Upper lobe of right lung (tissue), 1 donor: ENCODE measurements at places on chromosomes 7 and 10. TPM values are rescaled to one million over a fixed set of nuclear protein-coding genes. Genes with fewer than 3 reads are reported as not detected.

GRCh38 chr10:4001811-4002210 lies 216.8 kb upstream of the KLF6 start:
- no peak for DNase-seq

DNA sequence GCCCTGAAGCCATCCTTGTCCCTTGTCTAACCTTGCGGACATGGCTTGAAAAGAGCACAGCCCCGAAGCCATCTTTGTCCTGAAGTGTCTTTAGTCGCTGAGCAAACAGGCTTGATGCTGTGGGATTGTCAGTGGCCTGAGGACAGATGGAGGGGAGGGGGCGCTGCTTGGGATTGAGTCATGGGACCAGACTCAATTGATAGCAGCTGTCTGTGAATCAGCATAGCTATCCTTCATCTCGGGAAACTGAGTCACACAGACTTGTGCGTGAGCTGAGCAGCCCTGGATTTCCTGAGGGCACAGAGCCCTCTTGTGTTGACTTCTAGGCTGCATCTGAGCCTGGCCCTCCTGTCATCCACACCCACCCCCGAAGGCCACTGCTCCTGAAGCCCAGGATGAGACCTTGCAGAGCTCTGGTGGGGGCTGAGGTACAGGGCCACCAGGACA lies 14.4 kb downstream of the MYO1G start:
- no peak for DNase-seq

DNA sequence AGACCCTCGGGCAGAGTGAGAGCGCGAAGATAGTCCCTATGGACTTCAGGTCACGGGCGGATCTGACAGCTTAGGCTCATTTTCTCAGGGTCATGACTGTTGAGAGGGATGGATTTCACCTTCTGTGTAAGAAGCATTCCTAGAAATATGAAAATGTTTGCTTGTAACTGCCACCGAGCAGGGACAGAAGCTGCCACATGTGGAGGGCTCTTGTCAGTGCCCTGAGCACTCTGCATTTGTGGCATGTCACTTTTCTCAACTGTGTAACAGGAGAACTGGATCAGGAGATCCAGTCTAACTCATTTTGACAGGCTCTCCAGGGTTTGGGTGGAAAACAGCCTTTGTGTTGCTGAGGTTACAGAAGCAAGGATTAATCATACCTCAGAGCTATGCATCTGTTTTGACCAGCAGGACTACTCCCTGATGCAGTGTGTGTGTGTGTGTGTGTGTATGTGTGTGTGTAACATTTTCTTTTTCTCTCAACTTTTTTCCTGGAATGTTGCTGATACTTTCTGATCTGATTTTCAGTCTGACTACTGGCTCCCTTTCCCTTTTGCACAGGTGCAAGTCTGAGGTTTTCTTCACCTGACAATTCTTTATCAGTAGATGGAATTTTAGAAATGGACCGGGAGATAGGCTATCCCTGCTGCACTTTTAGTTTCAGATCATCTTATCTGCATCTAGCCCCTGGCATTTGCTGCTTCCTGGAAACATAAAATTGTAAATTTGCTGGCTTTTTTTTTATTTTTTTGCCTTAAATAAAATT lies 183.3 kb downstream of the STK31 start:
- no peak for DNase-seq

DNA sequence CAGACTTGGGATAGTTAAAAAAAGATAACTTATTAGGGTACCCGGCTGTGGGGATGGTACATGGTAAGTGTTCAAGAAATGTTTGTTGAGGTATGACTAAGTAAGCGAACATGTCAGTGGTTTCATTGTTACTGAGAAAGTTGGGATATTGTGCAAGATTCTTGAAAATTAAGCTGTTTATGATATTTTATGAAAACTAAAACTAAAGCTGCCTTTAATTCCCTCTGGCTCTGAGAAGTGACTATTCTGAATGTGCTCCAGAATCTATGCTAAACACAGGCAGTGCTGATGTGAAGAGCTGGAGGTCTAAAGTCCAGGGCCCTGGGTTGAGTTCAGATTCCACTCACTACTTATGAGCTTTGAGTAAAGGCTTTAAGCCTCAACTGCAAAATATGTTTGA lies 72.9 kb downstream of the AOAH start:
- no peak for DNase-seq

Gene PKD2L1
- total RNA-seq: 2.1 TPM
